SK-N-MC (cell line): ENCODE measurements at places on chromosomes 2 and 18.

GRCh38 chr18:66560094-66560493 lies 43.8 kb downstream of the CDH19 start:
- no peak for DNase-seq

GRCh38 chr2:231393149-231394131 lies 2.1 kb upstream of the B3GNT7 start:
- DNase-seq, result no peak

GRCh38 chr18:33716061-33716683 lies 138.2 kb downstream of the ASXL3 start:
- DNase-seq, result no peak

GRCh38 chr2:222594679-222595078 lies 61.2 kb downstream of the FARSB start:
- no peak for DNase-seq

DNA sequence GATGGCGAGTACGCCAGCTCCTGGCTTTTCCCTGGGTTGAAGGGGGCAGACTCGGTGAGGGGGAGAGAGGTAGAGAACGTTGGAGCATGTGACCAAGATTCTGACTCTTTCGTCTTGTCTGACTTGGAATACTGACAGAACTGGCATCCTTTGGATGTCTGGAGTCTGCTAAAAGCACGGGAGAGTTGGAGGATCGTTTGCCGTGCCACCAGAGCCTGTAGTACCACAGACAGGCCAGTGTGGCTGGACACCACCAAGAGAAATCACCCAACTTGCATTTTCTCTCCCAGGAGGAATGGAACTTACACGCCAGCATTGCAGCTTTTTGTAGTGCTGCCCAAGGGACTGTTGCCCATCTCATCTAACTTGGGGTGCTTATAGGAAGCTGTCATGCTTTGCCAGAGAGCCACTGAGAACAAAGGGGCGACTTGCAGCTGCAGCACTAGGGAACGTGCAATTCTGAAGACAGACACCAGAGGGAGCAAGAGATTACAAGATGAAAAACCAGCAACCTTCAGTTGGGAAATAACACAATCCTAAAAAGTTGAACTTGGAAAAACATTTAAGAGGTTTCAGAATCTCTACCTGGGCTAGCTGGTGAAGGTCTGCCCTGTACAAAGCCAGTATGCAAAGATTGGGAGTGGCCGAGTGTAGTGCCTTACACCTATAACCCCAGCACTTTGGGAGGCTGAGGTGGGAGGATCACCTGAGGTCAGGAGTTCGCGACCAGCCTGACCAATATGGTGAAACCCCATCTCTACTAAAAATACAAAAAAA lies 24.1 kb downstream of the PSMG2 start:
- DNase-seq, result no peak

DNA sequence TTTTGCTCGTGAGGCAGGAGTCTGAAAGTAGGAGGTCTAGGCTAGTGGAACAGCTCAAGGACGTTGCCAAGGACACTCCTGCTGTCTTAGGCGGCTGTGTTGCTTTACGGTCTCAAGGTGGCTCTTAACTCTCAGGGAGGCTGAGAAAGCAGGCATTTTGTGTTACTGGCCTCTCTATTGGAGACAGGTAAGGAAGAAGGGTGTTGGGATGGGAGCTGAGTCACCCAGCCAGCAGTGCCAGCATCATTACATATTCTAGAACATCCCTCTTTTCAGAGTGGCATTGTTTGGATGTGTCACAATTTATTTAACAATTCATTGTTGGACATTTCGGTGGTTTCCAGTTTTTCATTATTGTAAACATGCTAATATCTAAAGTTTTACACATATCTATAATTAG lies 30.8 kb upstream of the TMEM214 start:
- DNase-seq, result no peak

- no peak for DNase-seq
Observed at GRCh38 chr18:62811674-62812073, 96.3 kb downstream of the PHLPP1 start.

DNA sequence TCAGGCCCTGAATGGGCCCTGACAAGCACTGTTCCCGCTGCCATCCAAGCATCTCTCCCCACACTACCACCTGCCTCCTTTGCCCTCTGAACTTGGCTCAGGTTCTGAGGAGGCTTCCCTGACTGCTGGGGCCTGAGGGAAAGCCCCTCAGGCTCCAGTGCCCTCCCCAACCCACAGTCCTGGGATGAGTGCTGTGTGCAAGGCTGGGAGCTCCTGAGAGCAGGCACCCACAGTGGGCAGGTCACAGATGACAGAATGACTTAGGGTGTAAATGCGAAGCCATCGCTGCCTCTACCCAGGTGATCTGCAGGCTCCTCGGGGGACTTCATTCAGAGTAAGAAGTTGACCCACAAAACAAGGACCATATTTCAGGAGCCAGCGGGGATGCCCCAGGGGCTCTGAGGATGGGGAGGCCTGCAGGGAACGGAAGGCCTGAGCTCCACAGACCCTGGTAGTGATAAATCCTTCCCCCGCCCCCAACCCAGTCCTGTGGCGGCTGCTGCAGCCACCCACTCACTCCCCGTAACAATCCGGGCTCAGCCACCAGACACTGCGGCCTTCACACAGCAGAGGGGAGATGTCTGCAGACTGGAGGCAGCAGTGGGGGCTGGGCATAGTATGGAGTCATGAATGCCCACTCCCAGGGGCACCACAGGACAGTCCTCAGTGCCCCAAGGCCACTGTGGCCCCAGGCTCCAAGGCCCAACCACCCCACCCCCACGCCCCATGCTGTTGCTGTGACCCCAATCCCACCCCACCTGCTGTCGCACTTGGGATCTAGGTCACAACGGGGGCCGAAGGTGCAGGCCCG lies 8.9 kb downstream of the BIN1 start:
- no peak for DNase-seq

- DNase-seq, result peak; percentile 40
Observed at GRCh38 chr18:31555971-31556747, 35.5 kb upstream of the TTR start.

DNA sequence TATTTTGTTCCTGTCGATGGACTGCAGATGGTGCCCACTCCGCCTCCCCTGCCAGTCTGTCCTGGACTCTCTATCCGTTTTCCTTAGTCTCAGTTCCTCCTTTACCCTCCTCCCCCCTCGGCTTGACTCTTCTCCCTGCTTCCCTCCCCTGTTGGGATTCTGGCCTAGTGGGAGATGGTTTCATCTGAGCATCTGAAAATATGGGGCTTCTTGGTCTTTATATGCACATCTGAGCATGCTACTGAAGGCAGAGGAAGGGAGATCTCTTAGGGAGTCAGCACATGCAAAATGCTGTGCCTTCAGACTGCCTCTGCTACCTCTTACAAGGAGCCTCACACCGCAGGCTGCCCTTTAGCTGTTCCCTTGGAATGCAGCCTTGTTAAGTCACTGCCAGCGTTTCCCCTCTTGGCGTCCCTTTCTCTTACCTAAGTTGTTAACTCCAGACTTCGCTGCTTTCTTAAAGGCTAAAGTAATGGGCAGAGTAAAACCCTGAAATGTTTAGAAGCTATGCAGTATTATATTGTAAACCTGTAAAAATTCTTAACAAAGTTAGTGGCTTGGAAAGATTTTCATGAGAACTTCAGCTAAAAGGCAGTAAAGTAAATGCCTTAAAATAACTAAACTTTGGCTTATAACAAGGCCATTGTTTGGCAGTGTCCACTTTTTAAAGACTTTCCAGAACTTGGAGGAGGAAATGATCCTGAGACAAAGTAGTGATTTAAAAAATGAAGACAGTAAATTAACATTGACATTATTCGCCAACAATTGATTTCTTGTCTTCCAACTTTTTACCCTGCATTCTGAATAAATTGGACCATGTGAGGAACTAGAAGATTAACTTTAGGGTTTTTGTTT lies 49.8 kb downstream of the LDLRAD4 start:
- no peak for DNase-seq

DNA sequence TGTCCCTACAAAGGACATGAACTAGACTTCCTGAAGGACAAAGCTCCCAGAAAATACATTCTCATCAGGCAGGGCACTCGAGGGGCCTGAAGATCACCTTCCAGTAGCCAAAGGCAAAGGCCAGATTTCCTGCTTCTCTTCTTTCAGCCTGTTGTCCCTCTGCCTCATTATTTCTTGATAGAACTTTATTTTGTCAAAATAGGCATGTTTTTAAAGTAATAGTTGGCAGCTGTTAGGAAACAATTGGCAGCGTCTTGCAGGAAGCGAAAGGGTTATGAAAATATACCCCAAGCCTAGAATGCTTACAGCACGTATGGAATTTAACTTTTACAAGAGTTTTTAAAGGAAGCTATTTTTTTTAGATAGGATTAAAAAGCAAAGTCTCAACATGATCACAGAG lies 74.9 kb downstream of the LINC00305 start:
- DNase-seq, result no peak

GRCh38 chr2:224101820-224102630 lies 62.9 kb upstream of the SERPINE2 start:
- DNase-seq, result peak; percentile 66

DNA sequence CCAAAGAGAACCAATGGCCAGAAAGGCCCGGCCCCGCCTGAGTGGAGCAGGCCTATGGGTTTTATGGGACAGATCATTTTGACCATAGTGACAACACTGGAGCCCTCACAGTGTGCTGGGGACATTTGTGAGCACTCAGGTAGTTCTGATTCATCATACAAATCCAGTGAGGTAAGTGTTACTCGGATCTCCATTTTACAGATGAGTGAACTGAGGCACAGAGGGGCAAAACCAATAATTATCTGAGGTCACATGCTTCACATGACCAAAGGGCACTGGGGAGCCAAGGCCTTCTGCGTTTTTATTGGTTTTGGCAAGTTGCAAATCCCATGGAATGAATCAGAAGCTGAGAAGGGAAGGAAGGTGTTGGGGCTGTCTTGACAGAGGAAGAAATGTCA lies 111.5 kb upstream of the MGAT5 start:
- DNase-seq, result no peak

DNA sequence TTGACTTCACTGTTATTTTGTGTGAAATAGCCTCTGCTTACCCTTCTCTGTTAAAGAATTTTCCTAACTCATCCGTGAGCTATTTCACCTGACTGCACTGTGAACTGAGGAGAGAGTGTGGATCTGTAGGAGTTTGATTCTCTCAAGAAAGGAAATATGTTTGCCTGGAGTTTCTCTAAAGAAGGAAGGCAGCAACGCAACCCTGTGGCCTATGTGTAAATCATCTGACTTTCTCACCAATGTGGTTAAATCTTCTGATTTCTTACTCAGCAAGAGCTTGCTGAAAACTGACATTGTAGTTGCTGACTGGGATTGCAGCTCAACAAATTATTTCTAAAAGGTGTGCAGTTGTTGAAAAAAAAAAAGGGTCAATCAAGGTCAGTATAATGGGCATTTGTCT lies 153.9 kb upstream of the PELI1 start:
- DNase-seq, result no peak

DNA sequence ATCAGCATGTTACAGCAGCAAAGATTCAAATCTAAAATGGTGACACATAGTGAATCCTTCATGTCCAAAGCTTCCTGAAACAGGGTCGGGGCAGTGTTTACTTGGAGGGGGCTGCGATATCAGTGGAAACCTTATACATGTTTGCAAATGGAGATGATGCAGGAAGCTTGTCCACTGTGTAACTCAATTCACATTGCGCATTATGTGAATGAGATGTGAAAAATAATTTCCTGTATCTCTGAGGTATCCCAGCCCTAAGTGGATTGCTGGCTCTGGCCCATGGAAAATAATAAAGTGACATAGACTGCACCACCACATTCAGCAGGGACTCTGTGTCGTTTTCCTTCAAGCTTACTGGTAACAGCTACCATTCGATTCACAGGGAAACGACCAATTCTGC lies 505.5 kb downstream of the GALR1 start:
- no peak for DNase-seq

DNA sequence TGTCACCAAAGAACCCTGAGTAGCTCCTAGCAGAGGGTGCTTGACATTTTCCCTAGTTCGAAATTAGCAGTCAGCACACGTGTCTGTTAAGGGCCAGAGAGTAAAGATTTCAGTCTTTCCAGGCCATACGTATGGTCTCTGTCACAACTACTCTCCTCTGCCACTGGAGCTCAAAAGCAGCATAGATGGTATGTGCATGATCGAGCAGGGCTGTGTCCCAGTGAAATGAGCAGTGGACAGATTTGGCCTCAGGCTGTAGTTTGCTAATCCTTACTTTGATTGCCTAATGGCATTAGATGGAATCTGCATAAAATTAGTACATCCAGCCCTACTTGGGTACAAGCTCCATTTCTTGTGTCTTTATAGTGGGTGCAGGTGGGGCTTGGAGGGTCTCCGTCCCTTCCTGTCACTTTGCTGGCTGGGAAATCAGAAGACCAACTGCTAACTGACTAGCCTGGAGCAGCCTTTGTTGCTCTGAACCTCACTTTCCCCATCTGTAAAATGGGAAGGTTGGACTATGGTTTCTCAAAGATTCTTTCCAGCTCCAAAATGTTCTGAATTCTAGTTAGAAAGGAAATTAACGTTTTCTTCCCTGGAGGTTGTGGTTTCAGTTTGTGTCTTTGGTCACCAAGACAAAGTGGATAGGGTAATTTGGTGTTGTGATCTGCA lies 108.5 kb downstream of the GLI2 start:
- no peak for DNase-seq

DNA sequence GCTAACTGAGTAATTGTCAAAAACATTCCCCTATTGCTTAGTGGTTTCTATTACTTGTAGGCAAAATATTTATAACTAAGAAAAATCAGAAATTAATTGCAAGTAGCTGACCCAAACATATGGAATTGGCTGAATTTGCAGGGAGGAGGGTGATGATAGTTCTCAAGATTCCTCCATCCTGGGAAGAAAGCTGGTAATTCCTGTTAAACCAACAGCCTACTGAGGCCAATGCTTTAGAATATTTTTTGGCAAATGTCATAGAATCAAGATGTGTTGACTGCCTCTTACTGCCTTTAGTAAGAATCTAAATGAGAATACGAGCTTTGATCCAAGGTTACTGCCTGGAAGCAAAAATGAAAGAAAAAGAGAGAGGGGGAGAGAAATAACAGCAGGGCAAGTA lies 120.0 kb downstream of the COL6A3 start:
- no peak for DNase-seq

DNA sequence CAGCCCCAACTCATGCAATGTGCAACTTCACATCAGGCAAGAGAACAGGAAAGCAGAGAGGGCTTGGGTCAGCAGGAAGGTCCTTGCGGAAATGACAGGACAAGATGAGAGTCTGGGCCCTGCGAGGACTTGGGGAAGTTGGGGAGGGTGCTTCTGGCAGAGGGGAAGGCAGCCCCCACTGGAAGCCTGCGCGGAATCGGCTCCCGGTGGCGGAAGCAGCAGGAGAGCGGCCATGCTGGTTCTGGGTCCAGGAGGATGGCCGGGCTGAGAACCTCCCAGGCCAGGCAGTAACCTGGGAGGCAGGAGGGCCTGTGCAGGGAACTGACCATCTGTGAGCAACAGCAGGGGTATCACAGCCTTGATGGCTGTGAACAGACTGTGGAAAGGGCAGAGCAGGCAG lies 112.9 kb downstream of the MBP start:
- no peak for DNase-seq

DNA sequence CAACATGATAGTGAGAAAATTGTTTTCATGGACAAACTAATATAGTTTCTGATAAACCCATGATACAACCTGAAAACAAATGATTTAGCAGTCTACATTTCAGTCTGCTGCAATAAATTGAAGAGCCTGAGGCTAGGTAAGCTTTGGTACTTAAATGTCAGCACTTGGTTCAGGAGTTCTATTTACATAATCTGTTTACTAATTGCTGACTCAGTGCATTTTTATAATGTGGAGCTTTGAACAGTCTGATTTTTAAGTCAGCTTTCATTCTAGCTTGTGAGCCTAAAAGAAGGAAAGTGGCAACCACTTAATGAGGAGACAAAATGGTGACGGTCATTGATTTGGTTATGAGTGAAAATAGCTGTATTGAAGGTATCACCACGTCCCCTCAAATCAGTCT lies 488.6 kb downstream of the CPS1 start:
- DNase-seq, result peak; percentile 62
